ENCODE measurements at places on chromosomes 2 and 18.
A peak's percentile ranks its signal among the peaks of the same experiment; 100 is the strongest.

DNA sequence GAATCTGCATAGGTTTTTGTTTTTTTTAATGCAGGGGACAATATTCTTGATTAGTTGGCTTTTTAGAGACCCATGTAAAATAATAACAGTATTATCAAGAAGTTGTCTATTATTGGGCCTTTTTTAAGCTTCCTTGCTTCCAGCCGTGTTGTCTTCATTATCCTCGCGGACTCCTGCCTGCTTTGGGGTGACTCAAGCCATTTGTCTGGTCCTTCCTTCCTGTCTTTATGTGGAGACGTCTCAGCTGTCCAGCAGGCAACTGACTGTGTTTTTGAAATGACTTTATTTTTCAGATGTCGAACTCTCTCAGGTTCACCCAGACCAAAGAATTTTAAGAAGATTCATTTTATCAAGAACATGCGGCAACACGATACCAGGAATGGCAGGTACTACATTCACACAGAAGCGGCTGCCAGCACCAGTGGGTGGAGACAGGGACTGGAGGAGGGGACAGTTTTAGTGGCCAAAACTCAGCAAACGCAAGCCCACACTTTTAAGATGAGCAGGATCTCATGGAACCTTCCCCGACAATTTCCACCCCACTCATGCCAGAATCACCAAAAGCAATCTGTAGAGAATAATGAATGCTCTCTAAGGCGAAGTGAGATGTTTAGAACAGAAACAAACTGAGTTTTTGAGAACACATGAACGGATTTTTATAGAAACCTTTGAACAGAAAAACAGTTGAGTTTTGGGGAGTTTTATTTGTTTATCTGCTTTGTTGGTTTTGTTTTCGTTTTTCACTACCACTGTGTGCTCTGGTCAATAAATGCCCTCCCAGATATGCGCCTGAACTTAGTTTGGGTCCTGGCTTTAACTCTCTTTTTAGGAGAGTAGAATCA is 59.1 kb downstream of the CABLES1 start:
- no peak for DNase-seq

GRCh38 chr18:66048406-66048805 is 297.6 kb downstream of the CDH7 start:
- DNase-seq, result peak; percentile 8

GRCh38 chr18:74567822-74568221 is 29.8 kb upstream of the ZNF407 start:
- DNase-seq, result no peak

DNA sequence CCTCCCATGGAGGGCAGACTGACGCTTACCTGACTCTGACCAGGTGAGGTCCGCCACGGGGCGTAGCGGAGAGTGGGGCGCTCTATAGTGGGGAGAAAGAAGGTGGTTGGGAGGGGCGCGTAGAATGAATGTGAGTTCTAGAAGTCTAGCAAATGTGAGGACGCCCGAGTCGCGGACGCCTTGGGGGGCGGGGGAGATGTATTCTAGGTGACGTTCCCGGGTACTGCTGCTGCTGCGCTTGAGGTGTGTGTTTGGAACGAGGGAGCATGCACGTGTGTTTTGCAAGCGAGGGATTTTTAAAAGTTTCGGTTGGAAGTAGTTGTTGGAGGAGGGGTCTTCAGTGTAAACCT is 758 bp downstream of the RIF1 start:
- peak; percentile 40 for DNase-seq

- DNase-seq, result no peak
Observed at GRCh38 chr2:144158096-144158495, 361.8 kb downstream of the ZEB2 start.

DNA sequence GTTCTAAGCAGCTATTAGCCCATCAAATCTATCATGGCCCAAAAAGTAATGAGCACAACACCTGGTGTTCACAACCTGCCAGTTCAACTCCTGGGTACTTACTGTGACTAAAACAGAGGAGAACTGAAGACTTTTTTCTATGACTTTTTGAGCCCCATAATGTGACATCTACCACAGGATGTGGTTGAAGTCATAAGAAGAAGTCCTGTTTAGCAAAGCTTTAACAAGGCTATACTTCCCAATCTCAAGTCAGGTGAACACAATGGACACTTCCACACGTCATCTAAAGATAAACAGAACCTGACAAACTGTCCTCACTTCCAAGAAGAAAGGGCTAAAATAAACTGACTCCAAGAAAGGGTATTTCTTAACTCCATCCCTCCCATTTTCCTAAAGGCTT is 138.8 kb downstream of the ATAD2B start:
- DNase-seq, result no peak

DNA sequence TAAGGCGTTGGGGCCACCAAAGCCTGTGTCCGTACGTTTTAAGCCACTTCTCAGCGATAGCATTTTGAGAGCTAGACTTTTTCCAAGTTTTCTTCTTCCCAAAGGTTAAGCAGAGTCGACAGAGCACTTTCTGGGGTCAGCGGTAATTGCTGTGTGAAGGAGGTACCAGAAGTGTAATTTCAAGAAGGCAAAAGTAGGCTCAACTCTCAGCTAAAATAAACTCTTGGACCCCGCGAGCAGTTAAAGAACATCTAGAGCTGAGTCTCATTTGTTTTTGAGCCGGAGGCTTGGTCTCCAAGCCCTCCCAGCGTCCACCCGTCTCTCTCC is 1.9 kb upstream of the PAX3 start:
- DNase-seq, result no peak

DNA sequence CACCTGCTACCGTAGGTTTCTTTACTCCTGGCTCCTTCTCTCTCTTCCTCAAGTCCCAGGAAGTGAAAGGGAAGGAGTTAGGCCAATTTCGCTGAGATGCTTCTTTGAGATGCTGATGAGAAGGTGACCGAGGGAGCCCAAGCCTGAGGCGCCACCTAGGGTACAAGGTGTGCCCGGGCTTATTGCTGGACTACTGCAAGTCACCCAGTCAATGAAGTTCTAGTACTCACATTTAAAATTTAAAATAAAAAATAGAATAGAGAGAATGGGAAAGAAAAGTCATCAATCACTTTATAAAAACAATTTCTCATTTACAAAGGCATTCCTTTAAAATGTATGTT is 45.3 kb downstream of the ACAA2 start:
- DNase-seq, result peak; percentile 38

DNA sequence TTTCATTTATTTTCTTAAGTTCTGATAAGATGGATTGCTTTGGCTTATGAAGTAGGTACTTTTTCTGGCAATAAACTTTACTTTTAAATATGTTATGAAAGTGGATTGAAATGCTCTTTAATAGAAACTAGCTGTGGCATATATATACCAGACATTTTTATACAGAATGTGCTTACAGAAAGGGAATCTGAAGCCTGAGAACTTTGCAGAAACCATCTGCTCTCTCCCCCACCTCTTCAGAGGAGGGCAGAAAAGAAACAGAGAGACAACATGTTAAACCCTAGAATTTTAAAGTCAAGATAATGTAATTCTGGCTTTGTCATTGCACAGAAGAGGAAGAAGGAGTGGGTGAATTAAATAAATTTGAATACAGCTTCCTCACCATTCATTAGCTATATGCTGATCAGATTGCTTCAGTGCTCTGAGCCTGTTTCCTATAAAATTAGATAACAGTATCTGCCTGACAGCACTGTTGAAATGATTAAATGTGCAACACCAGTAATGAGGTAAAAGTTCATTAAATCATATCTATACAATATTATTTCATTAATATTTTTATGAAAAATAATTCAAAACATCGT is 247.3 kb downstream of the CNTNAP5 start:
- DNase-seq, result no peak

GRCh38 chr2:135818937-135819610 is 17.9 kb downstream of the LCT start:
- peak; percentile 58 for DNase-seq

GRCh38 chr18:31683106-31683505 is 1.3 kb downstream of the B4GALT6 start:
- no peak for DNase-seq

- DNase-seq, result no peak
Observed at GRCh38 chr18:8361941-8362471, 247.2 kb upstream of the RAB12 start.

GRCh38 chr2:199100326-199101110 is 357.2 kb downstream of the SATB2 start:
- no peak for DNase-seq

GRCh38 chr2:196702641-196703040 is 63.1 kb downstream of the CCDC150 start:
- DNase-seq, result no peak

DNA sequence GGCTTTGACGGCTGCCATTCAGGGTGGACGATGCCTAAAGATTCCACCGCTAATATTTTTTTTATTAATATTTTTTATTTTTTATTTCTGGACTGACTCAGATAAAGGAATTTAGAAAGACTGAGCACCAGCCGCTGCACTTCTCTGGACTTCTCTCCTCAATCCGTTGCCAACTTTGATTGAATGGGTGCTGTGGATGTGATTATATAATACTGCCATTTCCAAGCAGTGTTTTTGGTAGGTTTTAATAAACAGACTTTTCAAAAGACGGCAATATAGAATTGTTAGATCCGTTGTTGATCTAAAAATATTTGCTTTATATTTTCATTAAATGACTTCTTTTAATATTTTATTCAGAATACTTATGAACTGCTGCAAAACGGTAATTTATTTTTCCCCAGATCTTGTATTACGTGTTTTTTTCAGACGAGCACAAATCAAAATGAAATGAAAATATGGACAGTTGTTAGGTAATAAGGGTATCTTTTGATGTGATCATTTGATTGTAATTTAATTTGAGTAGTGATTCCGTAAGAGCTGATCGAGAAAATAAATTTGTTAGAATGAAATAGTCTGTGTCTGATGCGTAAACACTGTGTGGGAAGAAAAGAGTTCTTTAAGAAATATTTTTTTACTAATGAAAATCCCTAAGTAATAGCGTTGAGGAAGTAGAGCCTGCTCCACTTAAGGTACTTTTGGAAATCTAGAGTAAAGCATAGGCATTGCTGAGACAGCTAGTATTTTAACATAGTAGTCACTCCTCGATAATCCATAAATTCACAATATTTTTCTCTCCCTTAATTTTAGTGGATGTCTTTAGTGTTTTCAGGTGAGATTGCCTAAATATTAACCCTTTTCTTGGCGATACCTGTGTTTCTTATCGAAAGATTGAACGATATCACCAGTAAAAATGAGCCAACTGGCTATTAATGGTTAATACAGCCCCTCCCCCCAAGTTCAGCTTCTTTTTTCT is 4.4 kb downstream of the POU3F3 start:
- DNase-seq, result no peak

GRCh38 chr2:124024561-124025170 is 421 bp upstream of the CNTNAP5 start:
- no peak for DNase-seq

DNA sequence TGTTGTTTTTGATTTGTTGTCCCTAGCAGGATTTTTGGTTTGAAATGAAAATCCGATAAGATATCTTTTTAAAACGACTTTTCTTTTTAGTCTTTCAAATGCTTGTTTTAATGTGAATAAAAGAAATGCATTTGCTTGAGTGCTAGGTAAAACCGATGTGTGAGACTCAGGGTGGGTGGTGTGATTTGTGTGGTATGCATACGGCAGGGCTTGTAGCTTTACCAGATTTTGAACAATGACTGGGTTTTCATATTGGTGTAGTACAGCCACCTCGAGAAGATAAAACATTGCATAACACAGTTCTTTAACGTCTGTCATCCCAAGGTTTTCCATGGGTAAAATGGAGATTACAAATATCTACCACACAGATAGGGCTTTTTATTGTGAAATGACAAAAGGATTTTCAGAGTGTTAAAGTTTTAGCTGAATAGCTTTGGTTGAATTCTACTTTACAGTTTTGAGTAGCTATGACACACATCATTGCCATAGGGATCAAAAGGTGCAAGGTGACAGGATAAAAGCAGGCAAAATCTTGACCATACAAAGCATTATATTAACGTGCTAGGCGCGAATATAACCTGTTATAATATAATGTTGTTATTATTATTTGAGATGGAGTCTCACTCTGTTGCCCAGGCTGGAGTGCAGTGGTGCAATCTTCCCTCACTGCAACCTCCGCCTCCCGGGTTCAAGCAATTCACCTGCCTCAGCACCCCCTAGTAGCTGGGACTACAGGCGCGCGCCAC is 824 bp upstream of the ZNF638 start:
- no peak for DNase-seq

DNA sequence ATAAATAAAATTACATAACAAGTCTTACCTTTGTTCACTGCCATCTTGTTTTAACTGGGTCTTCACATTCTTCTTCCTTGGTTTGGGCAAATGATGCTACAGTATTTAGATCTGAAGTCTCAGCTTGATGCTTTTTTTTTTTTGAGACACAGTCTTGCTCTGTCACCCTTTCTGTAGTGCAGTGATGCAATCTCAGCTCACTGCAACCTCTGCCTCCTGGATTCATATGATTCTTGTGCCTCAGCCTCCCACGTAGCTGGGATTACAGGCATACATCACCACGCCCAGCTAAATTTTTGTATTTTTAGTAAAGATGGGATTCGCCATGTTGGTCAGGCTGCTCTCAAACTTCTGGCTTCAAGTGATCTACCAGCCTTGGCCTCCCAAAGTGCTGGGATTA is 53.2 kb upstream of the MAT2A start:
- no peak for DNase-seq

GRCh38 chr2:204428675-204429074 is 116.6 kb upstream of the PARD3B start:
- DNase-seq, result no peak

DNA sequence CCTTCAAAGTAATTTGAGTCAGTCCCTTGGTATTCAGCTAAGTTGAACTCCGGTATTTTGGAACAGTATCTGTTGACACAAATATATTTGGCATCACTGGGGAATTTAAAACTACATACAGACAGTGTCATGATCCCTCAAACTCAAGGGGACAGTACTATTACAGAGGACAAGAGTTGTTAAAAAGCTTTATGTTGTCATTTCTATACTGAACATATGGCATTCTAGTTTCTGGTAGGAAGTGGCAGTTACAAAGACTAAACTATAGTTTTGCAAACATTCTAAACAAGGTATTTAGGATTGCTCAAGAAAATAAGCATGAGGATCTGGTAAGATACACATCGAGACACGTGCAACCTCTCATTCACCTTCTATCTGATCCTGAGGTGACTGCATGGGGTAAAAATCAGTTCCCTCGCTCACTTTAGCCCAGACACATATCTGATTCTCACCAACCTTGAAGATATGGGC is 16.6 kb upstream of the CCNYL1 start:
- DNase-seq, result no peak

DNA sequence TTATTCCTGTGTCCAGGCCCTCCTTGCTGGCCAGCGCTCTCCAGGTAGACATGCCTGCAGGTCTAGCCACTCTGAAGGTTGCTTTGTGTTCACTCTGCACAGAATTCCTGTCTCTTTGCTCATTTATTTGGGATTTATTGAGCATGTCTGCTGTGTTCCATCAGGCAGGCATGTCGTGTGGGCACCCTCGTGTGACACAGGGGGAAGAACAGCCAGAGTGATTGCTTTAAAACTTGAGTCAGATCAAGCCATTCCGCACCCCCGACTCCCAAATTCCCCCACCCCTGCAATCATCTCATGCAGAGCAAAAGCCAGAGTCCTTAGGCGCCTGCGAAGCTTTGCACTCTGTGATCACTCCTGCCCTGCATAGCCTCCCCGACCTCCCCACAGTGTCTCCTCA is 44.7 kb upstream of the SIX2 start:
- DNase-seq, result no peak

- peak; percentile 47 for DNase-seq
Observed at GRCh38 chr18:79857082-79857671, 59.4 kb downstream of the KCNG2 start.

GRCh38 chr2:235390108-235390815 is 103.6 kb upstream of the AGAP1 start:
- DNase-seq, result no peak

Measured in urothelium cell line (cell line).